ENCODE measurements at places on chromosomes 13 and 19.
A peak's percentile ranks its signal among the peaks of the same experiment; 100 is the strongest.

GRCh38 chr13:105518086-105518485 lies 1017.4 kb downstream of the EFNB2 start:
- no peak for DNase-seq

GRCh38 chr13:72648513-72649065 lies 78.8 kb downstream of the MZT1 start:
- no peak for DNase-seq

DNA sequence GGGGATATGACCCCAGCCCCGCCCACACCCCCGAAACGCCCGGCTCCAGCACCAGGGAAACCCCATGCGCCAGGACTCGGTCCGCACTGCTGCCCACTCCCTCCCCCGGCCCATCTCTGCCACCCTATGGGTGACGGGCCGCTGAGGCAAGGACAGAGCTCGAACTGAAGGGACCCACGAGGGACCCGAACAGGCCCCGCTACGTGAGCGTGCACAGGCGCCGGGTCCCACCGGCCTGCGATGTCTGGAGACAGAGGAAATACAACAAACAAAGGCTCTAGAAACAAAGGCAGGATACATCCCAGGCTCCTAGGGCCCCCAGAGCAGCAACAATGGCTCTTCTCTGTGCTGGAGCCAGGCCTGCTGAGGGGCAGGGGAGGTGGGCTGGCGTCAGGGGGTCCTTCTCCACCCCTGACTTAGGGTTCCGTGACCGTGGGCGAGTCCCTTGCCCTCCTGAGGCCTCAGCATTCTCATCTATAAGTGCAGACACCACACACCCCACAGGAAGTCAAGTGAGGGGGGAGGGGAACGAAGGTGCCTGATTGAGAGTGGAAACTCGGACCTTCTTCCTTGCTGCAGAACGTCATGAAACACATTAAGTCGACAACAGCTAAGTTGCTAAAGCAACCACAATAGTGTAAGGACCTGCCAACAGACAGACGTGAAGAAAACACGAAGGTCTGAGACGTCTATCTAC lies 3.1 kb downstream of the ABHD17A start:
- no peak for DNase-seq

- DNase-seq, result no peak
Observed at GRCh38 chr19:34972163-34972705, 8.2 kb upstream of the ZNF792 start.

DNA sequence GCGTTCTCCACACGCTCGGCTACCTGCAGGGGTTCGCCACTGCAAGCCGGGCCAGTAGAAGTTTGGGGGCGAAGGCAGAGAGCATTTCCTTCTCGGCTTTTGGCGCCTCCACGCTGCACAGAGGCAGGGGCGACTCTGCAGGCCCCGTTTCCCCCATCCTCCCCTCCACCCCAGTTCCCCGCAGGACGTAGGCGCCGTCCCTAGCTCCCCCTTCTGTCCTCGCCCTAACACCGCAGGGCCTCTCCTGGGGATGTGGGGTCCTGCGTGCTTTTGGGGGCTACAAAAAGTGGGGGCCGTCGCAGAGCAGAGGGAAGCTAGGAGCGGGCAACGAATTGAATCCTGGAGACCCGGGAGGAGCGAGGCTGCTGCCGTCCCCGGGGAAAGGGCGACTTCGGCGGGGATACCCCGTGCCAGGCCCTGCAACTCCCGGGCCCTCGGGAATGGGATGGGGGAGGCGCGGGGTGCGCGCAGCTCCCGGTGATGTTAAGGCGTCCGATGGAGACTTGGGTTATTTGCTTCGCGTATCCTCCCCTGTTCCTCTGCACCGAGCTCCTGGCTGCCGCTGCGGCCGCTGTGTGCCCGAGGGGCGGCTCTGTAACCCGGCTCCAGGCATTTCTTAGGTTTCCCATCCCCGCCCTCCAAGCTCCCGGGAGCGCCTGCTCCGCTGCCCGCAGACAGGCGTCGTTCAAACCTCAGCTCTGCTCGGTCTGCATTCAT lies 255.9 kb upstream of the SOX21 start:
- peak; percentile 8 for DNase-seq

DNA sequence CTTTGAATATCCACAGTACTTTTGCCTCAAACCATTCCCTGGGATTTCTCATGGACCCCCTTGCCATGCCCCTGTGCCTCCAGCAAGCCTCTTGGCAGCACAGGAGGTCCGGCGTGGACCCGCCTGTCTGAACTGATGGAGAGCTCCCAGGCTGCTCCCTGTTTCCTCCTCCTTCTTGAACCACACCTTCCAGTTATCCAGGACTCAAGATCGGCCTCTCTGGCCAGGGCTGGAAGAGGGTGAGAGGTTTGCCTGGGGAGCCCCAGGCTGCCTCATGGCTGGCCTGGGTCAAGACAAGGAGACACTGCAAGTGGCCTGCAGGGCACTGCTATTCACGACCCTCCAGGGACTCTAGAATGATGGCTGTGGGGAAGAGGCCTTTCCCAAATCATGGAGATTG lies 93.6 kb upstream of the WASF3 start:
- DNase-seq, result no peak

DNA sequence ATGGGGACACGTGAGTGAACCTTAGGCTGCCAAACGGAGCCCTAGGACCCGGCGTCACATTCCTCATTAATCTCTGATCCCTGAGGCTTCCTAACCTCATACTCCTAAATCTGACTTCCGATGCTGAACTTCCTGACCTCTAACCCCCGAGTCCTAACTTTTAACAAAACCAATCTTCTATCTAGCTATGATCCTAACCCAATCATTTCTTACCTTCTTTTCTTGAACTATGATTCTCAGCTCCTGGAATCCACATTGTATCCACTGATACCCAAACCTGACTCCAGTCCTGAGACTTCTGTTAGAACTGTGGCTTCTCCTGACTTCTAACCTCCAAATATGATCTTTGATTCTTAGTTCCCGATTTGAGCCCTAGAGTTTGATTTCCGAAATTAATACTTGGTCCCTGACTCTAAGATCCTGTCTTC lies 447 bp downstream of the NFKBIB start:
- no peak for DNase-seq

DNA sequence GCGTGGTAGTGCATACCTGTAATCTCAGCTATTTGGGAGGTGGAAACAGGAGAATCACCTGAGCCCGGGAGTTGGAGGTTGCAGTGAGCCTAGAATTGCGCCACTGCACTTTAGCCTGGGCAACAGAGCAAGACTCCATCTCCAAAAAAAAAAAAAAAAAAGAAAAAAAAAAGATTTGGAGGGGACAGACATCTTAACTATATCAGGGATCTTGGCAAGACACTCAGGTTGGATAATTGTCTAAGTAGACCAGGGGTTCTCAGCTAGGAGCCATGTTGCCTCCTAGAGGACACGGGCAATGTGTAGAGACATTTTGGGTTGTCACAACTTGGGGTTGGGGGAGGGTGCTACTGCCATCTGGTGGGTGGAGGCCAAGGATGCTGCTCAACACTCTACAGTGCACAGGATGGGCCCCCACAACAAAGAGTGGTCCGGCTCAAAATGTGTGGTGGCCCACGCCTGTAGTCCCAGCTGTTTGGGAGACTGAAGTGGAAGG lies 1.9 kb upstream of the ZNF580 start:
- no peak for DNase-seq

- DNase-seq, result no peak
Observed at GRCh38 chr13:94073007-94073744, 406.3 kb downstream of the DCT start.

- no peak for DNase-seq
Observed at GRCh38 chr13:107138486-107138885, 570.5 kb upstream of the ARGLU1 start.

- DNase-seq, result no peak
Observed at GRCh38 chr19:51727349-51727880, 3.6 kb upstream of the HAS1 start.

- DNase-seq, result no peak
Observed at GRCh38 chr13:37295071-37295470, 189.6 kb upstream of the CSNK1A1L start.

All from GM12892 (cell line).